Stomach (tissue), 19 donors: ENCODE measurements at places on chromosomes 16 and 17.

- DNase-seq, result peak; percentile 87
Measured at GRCh38 chr17:10618202-10618635, 38.9 kb downstream of the MYH3 start.

DNA sequence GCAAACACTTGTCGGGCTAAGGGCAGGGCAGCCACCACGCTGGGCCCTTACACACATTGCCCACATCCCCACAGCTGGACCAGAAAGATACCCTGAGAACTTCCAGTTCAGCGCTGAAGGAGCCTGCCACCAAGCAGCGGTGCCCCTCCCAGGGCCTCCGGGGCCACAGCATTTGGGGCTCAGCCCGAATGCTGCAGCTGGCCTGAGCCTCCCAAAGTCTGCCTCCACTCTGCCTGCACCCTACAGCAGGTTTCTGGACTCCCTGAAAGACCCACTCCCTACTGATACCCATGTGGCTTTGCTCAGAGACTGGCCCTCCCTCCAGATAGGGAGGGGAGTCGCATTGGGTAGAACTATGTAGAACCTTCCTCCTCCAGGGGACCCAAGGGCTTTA is 1.5 kb downstream of the MCRIP1 start:
- no peak for DNase-seq

GRCh38 chr16:72159801-72160200 is 12.2 kb downstream of the PMFBP1 start:
- no peak for DNase-seq

GRCh38 chr17:9202532-9202931 is 181.2 kb downstream of the NTN1 start:
- DNase-seq, result no peak

DNA sequence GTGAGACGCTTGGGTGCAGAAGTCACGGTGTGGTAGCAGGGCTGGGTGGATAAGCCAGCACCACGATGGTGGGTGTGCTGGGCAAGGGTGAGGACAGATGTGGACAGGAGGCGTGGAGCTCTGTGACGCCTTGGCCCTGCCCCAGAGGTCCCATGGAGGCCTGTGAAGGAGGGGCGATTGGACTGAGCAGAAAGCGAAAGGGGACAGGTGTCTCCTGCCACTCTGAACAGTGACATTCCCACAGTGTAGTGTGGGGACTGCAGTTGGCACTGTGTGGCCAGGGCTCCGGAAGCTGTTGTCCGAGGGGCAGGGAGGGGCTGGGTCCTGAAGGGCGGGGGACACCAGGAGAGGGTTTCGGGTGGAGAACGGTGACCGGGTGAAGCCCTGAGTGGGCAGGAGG is 7.3 kb downstream of the TBC1D24 start:
- DNase-seq, result no peak

GRCh38 chr16:10410469-10410868 is 24.6 kb downstream of the ATF7IP2 start:
- DNase-seq, result no peak

DNA sequence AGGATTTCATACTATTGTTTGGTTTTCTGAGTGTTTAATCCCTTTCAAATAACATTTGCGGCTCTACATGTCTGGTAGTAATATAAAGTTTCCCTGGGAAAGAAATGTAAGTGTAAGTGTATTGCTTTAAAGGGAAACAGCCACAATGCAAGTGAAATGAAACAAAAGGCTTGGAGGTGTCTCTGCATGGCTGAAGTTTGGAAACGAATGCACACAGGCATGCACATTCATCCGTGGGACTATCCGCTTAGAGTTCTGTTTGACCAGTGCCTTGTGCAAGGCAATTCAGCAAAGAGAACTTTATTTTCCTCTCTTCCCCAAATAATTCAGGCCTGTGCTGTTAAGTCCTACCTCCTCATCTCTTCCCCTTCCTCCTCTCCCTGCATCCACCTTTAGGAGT is 56.1 kb upstream of the MRTFB start:
- peak; percentile 14 for DNase-seq

DNA sequence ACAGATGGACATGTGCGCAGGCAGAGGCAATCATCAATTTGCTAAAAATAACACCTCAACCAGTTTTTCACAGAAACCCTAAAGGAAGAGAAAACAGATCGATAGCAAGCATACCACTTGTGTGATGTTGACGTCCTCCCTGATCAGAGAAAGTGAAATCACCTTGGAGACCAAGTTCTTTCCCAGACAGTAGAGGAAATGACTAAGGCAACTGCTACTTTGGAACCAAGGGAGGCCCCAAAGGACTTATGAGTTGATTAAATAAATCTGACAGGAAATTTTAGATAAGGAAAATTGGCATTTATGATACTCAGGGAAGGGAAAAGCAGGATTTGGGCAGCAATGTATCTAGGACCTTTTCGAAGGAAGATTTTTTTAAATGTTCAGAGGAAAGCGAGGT is 267.1 kb upstream of the ASIC2 start:
- DNase-seq, result no peak

DNA sequence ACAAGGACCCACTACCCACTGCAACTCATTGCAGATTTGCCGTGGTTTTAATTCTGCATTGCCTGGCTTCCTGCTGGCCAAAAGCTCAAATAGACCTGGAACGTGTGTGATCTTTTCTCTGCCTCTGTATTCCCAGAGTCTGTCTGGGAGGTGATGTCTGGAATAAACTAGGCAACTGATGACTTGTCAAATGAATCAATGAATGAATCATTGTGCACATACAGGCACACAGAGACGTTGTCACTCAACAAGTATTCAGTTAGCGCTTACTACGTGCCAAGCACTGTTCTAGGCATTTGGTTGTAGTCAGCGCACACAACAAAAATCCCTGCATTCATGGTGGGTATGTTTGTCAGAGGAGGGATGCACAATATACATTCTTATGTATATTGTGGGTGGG is 8.9 kb downstream of the TMEM132E start:
- DNase-seq, result no peak

- DNase-seq, result no peak
Measured at GRCh38 chr17:70357190-70357589, 187.9 kb downstream of the KCNJ2 start.

- no peak for DNase-seq
Measured at GRCh38 chr17:83006515-83007455, 72.6 kb upstream of the METRNL start.

DNA sequence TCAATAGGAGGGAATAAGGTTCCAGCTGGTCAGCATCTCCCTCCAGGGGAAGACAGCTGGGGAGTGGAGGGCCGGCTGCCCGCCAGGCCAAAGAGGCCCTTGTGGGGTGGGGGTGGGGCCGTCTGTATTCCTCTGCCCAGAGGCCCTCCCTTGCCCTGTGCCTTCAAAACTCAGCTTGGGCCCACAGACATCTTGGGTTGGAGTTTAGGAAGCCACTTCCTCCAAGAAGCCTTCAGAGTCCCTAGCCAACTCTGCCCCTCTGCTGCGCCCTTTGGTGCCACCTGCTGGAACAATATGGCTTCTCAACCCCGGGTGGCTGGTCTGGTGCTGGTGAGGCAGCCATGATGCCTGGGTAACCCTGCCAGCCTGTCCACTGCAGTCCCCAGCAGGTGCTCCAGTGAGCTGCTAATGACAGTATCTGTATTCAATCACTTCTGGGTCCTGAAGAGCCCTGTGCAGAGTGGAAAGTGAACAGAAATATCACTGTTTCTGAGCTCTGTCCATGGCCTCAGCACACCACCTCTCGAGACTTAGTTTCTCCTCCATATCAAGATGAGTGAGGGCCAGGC is 16.7 kb downstream of the HSD11B2 start:
- DNase-seq, result peak; percentile 63

GRCh38 chr17:38579934-38580333 is 25.8 kb downstream of the SRCIN1 start:
- peak; percentile 34 for DNase-seq

- DNase-seq, result no peak
Measured at GRCh38 chr16:23615805-23616204, 19.7 kb upstream of the NDUFAB1 start.

DNA sequence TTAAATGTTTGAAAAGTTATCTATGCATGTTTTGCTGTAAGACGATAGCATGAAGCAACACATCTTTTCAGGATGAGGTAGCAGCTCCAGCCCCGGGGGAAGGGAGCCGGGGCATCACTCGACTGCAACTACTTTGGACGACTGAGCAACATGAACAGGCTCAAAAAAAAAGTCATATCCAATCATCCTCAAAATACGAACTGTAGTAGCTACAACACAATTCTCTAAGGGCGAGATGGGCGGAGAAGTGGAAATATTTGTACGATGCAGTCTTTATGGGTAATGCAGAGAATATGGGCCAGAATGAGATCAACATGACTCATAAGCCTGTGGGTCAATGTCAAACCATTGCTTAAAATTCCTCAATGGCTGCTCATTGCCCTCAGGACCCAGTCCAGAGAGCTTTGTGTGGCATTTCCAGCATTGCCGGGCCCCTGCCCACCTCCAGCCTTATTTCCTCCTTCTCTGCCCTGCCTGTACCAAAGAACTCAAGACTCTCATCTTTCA is 17.7 kb upstream of the SMURF2 start:
- no peak for DNase-seq

DNA sequence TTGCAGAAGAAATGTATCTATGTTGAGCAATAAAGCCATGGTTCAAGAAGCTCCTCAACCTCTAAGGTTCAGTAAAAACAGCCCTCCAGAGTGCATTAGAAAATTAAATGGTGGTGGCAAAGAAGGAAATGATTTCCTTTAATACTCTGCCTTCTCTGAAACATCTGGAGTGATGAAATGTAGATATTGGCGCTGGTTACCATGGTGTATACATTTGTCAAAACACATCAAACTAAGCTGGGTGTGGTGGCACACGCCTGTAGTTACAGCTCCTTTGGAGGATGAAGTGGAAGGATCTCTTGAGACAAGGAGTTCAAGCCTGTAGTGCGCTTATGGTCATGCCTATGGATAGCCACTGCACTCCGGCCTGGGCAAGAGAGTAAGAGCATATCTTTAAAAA is 6.0 kb downstream of the CAPNS2 start:
- DNase-seq, result no peak

GRCh38 chr17:28133562-28133970 is 91.1 kb downstream of the NLK start:
- no peak for DNase-seq

DNA sequence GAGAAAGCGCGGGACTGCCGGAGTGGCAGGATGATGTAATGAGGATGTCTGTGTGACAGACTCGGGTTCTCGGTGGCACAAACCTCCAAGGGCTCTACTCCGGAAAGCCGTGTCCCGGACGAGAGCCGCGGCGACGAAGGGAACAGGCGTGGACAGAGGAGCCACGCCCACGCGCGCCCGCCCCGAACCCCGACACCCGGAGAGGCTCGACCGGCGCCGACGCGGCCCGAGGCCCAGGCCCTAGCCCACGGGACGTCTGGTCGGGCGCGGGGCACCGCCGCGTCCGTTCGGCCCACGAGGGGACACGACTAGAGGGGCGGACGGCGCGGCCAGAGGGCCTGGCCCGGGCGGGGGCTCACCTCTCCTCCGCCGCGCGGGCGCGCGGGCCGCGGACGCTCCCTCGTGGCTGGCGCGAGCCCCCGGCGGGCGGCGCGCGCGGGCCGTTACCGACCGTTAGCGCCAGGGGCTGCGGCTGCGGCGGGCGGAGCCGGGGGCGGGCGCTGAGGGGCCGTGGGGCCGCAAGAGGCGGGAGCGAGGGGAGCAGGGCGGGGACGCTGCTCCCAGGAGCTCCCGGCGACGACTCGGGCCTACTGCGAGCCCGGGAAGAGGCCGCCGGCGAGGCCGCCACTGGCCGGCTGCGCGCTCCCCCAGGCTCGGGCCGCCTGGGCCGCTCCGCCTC is 2.1 kb upstream of the IRX5 start:
- DNase-seq, result peak; percentile 75

DNA sequence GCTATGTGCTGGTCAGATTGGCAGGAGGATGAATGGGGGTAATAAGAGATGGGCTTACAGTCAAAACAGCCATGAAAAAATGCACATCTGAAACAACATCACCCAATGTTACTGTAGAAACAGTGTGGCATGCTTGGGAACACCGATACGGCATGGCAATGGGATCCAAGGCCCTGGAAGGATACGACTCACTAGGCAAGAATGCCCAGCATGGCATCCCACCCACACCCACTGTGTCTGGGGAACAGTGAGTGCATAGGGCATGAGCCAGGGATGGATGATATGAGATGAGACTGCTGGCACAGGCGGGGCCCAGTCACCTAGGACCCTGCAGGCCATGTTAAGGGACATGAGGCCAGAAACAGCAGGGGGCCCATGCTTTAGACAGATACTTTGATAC is 11.5 kb downstream of the TRIM25 start:
- DNase-seq, result no peak

- no peak for DNase-seq
Measured at GRCh38 chr17:79075446-79075750, 774 bp downstream of the ENGASE start.

GRCh38 chr17:81154961-81155360 is 10.3 kb upstream of the PVALEF start:
- DNase-seq, result no peak

DNA sequence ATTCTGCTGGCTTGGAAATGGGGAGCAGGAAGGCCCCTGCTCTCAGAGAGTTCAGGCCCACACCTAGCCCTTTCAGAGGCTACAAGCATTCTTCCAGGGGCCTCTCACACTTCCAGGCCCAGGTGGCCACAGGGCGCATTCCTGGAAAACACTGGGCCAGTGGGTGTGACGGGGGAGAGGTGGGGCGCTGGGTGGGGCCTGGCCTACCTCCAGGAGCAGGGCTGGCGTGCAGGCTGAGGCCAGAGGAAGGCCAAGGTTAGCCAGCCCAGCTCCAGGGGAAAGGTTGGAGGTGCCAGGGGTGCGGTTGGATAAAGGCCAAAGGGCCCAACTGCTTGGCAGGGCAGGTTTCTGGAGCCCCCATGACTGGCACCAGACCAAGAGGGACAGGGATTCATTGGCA is 198.2 kb downstream of the MAF start:
- DNase-seq, result peak; percentile 87

- DNase-seq, result no peak
Measured at GRCh38 chr16:57666353-57667047, 1.6 kb upstream of the ADGRG3 start.

- peak; percentile 68 for DNase-seq
Measured at GRCh38 chr16:81996664-81997509, 14.4 kb downstream of the SDR42E1 start.

GRCh38 chr17:20944014-20944865 is 98.6 kb downstream of the USP22 start:
- DNase-seq, result peak; percentile 86

GRCh38 chr16:8542393-8542792 is 47.9 kb downstream of the TMEM114 start:
- no peak for DNase-seq

GRCh38 chr16:86826941-86827340 is 248.6 kb downstream of the FOXL1 start:
- DNase-seq, result no peak

DNA sequence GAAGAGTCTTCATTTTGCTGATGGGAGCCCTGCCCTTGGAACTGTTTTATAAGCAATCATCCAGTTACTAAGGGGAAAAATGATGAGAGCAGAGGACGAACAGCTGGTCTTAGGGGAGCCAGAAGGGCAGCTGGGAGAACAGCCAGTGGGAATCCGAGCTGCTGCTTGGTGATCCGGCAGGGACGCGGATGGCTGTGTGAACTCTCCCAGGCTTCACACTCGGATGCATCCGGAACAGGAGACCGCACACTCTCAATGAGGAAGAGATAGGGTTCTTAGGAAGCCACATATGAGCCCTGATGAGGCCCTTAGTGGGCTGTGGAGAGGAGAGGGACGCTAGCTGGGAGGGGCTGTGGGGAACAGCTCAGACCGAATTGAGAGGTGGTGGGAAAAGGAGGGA is 5.0 kb upstream of the CACNG5 start:
- peak; percentile 72 for DNase-seq
